Activated T-helper 9 cell treated with anti-CD3 and anti-CD28 coated beads, Interleukin-2, amount 50 U/mL, for 16 hours (primary cell): ENCODE measurements at places on chromosomes 1 and 21.

DNA sequence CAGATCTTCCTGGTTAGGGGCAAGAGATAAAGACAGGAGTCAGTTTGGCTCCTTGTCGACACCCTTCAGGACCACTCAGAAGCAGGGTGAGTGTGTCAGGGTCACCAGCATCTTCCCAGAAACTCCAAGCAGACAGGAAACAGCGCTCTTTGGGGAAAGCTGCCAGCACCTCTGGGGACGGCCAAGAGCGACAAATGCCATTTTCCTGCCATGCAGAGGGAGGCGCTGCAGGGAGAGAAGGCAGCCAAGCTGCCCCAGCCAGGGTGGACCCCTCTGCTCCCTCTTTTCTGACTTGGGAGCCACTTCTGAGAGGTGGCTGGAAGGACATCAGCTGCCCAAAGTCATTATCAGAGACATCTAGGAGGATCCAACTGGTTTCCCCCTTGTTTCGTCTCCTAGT lies 29.0 kb downstream of the SIM2 start:
- DNase-seq, result no peak

DNA sequence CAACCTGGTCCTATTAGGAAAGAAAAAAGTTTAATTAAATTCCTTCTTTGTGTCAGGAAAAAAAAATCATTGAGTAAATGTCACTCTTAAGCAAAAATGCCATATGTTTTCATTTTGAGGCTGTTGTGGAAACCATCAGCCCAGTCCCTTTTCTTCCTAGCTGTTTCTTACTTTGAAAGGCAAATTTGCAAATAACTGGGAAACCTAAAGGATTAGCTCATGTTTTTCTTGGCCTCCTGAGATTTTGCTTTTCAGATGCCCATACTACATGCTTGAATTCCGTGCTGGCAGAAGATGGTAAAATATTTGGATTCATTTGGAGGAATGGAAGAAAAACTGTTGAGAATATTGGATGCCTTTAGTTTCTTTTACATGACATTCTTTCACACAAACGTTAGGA lies 182.1 kb upstream of the ADAMTS5 start:
- no peak for DNase-seq

GRCh38 chr1:50656931-50657330 lies 233.7 kb upstream of the DMRTA2 start:
- no peak for DNase-seq

DNA sequence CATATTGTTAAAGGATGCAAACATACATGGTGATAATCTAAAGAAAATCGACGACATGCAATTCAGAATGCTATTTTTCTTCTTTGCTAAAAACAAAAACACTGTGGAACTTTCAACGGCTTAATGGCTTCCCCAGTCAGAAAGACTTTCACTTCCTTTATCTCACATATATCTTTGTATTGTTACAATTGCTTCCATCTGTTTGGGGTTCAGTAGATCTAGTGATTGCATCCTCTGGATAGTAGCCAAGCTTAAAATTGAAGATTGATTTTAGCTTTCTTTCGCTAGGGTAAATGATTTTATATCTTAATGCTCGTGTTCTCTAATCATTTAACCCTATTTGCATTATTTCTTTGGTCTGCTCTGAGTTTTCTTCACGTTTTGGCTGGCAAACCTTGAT lies 31.8 kb upstream of the ADAMTS1 start:
- DNase-seq, result no peak

- DNase-seq, result no peak
These were observed 7.7 kb upstream of the TTLL10 start for GRCh38 chr1:1165900-1166421.

- no peak for DNase-seq
These were observed 593.3 kb upstream of the NCAM2 start for GRCh38 chr21:20404915-20405314.

GRCh38 chr1:107183011-107183410 lies 42.2 kb downstream of the NTNG1 start:
- DNase-seq, result no peak

- DNase-seq, result no peak
These were observed 3.1 kb upstream of the NCF2 start for GRCh38 chr1:183593356-183593755.

GRCh38 chr21:33840771-33841170 lies 74.8 kb downstream of the ATP5PO start:
- DNase-seq, result no peak

GRCh38 chr1:111887385-111887784 lies 102.1 kb downstream of the KCND3 start:
- no peak for DNase-seq

DNA sequence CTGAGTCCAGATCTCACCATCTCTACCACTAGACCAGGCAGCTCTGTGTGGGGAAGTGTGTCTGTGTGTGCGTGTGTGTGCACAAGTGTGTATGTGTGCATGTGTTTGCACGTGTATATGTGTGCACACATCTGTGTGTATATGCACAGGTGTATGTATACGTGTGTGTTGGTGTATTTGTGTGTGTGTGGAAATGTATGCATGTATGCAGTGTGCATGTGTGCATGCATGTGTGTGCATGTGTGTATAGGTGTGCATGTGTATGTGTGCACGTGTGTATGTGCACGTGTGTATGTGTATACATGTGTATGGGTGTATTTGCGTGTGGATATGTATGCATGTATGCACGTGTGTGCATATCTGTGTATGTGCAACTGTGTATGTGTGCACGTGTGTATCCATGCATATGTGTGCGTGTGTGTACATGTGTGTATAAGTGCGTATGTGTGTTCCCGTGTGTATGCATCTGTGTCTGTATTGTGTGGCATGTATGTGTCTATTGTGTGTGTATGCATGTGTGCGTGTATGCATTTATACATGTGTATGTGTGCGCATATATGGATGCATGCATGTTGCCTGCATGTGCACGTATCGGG lies 3.1 kb downstream of the PLEKHN1 start:
- no peak for DNase-seq

GRCh38 chr21:45416620-45417019 lies 11.7 kb downstream of the COL18A1 start:
- no peak for DNase-seq

DNA sequence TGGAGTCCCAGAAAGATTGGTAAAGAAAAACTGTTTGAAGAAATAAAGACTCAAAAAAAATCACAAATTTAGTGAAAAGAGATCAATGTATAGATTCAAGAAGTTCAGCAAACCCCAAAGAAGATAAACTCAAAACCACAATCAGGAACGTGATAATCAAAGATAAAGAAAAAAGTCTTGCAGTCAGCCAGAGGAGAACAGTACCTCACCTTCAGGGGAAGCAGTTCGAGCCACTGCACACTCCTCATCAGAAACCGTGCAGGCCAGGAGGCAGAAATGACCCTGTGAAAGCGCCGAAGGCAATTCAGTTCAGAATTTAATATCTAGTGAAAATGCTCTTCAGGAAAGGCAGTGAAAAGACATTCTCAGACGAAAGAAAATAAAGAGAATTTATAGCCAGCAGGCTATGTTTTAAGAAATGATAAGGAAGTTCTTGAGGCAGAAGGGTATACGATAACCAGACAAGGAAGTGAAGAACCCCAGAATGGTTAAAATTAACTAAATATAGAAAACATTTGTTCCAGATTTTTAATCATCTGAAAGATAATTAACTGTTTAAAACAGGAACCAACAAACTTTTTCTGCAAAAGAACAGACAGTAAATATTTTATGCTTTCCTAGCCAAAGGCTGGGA lies 13.5 kb upstream of the SUMO3 start:
- DNase-seq, result no peak

DNA sequence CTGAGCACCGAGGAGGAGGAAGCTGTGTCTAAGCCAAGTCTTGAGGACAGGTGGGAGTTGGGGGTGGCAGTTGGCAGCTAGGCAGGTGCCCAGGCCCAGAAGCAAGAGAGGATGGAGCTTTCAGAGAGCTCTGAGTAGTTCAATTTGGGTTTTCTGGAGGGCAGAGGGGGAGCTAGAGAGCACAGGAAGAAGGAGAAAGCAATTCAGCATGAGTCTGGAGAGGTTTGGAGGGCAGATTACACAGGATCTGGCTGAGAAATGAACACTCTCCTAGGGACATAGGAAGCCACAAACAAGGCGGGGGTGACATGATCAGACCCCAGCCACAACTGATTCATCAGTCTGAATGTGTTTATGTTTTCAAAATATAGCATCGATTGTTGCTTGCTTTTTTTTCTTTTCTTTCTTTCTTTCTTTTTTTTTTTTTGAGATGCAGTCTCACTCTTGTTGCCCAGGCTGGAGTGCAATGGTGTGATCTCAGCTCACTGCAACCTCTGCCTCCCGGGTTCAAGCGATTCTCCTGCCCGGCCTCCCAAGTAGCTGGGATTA lies 23.8 kb downstream of the PTPRF start:
- DNase-seq, result no peak

- DNase-seq, result no peak
These were observed 5.8 kb downstream of the LINGO4 start for GRCh38 chr1:151799179-151800022.

DNA sequence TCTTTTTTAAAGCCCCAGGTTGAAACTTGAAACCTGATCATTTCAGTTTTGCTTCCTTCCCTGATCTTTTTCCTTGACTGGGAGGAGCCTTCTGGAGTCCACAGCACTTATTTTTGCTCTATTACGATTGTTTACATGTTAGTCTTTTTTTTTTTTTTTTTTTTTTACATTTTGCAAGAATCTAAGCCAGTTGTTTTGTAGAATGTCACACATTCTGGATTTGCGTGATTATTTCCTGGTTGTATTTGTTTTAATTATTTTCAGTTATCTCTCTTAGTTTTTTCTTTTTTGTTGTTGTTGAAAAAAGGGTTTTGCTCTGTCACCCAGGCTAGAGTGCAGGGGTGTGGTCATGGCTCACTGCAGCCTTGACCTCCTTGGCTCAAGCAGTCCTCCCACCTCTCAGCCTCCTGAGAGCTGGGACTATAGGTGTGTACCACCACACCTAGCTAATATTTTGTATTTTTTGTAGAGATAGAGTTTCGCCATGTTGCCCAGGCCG lies 32.8 kb downstream of the OSBPL9 start:
- DNase-seq, result no peak

GRCh38 chr1:228314658-228315483 lies 91.8 kb downstream of the TRIM11 start:
- DNase-seq, result no peak
